ENCODE measurements at places on chromosomes 7 and 10. TPM values are rescaled to one million over a fixed set of nuclear protein-coding genes. Genes with fewer than 3 reads are reported as not detected.

GRCh38 chr7:89771003-89771636 is 383.1 kb upstream of the STEAP1 start:
- no peak for DNase-seq

GPNMB gene
- 94.9 TPM for total RNA-seq

- DNase-seq = no peak
Measured at GRCh38 chr10:52212062-52212461, 102.0 kb upstream of the DKK1 start.

- no peak for DNase-seq
Measured at GRCh38 chr7:47488969-47489342, 93.0 kb downstream of the TNS3 start.

MUC3A gene
- 0.23 TPM for total RNA-seq

CYP2C8 gene
- total RNA-seq = not detected

GRCh38 chr7:130942211-130942964 is 208.4 kb upstream of the KLF14 start:
- no peak for DNase-seq

- DNase-seq = no peak
Measured at GRCh38 chr7:151423936-151424335, 14.1 kb upstream of the WDR86 start.

AMPH gene
- total RNA-seq = 7.4 TPM

OLAH gene
- 3.1 TPM for total RNA-seq

GRCh38 chr7:20030915-20031362 is 186.2 kb downstream of the MACC1 start:
- no peak for DNase-seq

ABCB1 gene
- 4.2 TPM for total RNA-seq

DNA sequence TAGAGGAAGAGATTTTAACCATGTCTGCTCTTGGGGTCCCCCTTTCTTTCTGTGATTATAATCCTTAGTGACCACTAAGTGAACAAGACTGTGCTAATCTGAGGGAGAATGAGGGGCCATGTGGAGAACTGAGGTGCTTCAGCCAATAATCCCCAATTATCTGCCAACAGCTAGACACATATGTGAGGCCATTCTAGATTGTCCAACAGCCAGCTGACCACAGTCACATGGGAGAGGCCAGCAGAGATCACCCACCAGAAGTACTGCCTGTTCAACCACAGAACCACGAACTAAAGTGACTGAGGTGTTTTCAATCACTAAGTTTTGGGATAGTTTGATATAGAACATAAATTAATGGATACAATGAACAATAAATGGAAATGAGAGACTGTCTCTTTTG is 74.3 kb downstream of the SEMA3E start:
- no peak for DNase-seq

- no peak for DNase-seq
Measured at GRCh38 chr7:40324914-40325313, 190.1 kb downstream of the SUGCT start.

GRCh38 chr10:124035928-124036558 is 57.4 kb downstream of the CHST15 start:
- no peak for DNase-seq

GRCh38 chr10:101367569-101368453 is 13.8 kb downstream of the BTRC start:
- DNase-seq = no peak

OPN4 gene
- total RNA-seq = 0.32 TPM

DNA sequence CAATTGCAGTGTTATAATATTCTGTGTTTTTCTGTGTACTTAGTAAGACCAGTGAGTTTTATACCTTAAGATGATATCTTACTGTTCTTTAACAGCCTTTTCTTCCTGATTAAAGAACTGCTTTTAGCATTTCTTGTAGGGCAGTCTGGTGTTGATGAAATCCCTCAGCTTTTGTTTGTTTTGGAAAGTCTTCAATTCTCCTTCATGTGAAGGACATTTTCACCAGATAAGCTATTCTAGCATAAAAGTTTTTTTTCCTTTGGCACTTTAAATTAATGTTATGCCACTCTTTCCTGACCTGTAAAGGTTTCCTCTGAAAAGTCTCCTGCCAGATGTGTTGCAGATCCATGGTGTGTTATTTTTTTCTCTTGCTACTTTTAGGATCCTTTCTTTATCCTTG is 1059.8 kb downstream of the LRMDA start:
- no peak for DNase-seq

GRCh38 chr10:73110345-73110849 is at the start of gene NUDT13:
Gene NUDT13 (plus strand): TSS chr10:73110455. CDS start chr10:73114366, 3,911 bp downstream.
- DNase-seq = peak; percentile 92

- DNase-seq = no peak
Measured at GRCh38 chr7:90387470-90388240, 15.6 kb upstream of the CLDN12 start.

DNA sequence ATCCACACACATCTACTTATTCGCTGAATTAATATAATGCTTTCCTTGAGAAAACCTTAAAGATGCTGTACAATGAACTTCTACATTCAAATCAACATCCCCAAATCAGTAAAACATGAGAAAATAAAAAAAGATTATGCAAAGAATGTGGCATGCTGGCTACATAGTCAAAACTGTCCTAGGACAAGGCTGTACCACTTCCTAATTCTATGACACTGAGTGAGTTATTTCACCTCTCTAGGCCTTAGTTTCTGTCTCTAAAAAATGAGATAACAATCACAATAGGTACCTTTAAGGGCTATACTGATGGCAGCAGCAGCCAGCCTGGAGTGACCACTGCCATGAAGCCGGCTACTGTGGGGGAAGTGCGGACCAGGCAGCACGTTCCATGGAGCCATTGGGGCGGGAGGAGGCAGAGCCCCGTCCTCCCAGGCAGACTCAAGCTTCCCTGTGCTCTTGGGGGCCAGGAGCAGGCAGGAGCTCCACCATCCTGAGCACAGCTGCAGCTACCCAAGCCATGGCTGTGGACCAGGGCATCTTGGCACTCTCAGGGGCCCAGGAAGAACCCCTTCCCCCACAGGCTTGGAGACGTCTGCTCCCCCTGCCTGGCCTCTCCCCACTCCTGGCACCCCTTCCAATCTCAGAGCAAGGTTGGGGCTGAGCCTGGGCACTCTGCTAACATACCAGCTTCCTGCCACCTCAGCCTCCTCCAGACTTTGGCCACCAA is 110.2 kb downstream of the ELAPOR2 start:
- no peak for DNase-seq

DNA sequence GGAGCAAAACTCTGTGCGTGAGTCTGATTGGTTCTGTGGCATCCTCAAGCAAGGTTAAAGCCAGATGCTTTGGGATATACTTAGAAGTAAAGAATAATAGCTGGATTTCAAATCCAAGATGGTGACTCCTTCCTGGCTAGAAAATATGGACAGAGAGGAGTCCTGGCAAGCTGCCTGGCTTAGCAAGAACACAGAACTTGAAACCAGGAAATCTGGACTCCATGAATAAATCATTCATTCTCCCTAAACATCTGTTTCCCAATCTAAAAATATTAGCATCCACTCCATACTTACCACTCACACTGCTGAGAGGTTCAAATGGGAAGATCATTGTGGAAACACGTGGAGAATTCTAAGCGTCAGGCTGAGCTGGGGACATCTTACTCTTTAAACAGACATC is 1074.1 kb upstream of the AUTS2 start:
- DNase-seq = no peak

- DNase-seq = peak; percentile 62
Measured at GRCh38 chr10:120457431-120458172, 575 bp downstream of the PLPP4 start.

DNA sequence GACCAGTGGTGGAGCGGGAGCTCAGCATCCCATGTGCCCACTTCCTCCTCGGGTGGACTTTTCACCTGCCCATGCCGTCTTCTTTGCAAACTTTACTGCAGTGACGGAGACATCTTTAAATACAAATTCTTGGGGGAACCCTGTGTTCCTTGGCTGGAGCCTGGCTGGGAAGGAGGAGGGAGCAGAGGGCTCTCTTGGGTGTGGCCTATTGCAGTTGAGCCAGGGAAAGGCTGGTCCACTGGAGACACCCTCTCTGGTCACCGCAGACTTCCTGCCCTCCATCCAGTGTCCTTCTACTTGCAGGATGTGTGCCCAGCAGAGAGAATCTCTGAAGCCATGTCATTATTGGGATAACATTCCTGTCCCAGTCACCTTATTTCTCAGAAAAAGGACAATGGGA is 67.3 kb downstream of the TCF7L2 start:
- DNase-seq = no peak

GRCh38 chr10:68284062-68285001 is 47.5 kb upstream of the HNRNPH3 start:
- no peak for DNase-seq

GRCh38 chr10:92573091-92573797 is 649 bp downstream of the IDE start:
- DNase-seq = no peak

TFEC gene
- total RNA-seq = 2.4 TPM

GRCh38 chr7:82423446-82423845 is 20.1 kb downstream of the CACNA2D1 start:
- no peak for DNase-seq

HMX3 gene
- total RNA-seq = not detected

- DNase-seq = no peak
Measured at GRCh38 chr10:93408783-93409182, 73.4 kb downstream of the MYOF start.

MRLN gene
- not detected for total RNA-seq

CLCN1 gene
- total RNA-seq = not detected

DNA sequence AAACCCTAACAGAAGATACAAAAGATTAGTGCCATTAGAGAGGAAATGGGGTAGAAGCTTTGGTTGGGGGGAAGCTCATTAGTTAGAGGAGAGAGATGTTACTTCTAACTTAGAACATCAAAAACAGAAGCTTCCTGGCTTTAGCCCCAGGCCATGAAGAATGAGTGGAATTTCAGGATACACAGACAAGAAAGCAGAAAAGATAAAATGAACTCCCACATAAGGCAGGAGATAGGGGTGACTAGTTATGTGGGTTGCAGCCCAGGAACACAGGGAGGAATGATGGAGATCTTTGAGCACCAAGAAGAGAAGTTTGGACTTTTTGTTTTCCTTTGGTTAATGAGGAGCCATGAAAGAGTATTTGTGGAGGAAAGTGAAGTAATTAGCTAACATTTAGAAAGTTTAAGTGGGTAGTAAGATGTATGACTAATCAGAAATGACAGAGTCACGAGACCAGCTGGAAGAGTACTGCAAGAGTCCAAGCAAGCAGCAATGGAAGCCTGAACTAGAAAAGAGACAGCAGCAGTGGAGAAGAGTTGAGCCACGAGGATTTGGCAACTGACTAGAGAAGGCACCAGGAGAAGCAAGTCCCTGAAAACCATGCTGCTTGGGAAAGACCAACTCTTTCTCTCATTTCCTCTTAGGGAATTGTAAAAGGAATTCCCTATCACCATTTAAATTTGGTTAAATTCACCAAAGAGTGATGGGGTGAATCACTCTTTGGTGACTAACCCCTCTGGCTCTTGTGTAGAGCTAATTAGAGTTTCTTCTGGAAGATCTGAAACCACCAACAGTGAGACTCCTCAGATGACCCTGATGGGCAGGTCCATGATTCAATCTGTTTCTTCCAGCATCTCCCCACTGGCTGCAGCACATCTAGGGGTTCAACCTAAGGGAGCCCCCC is 131.9 kb downstream of the KCNMA1 start:
- no peak for DNase-seq

GRCh38 chr10:78269060-78269459 is 235.4 kb downstream of the RPS24 start:
- DNase-seq = no peak

DNA sequence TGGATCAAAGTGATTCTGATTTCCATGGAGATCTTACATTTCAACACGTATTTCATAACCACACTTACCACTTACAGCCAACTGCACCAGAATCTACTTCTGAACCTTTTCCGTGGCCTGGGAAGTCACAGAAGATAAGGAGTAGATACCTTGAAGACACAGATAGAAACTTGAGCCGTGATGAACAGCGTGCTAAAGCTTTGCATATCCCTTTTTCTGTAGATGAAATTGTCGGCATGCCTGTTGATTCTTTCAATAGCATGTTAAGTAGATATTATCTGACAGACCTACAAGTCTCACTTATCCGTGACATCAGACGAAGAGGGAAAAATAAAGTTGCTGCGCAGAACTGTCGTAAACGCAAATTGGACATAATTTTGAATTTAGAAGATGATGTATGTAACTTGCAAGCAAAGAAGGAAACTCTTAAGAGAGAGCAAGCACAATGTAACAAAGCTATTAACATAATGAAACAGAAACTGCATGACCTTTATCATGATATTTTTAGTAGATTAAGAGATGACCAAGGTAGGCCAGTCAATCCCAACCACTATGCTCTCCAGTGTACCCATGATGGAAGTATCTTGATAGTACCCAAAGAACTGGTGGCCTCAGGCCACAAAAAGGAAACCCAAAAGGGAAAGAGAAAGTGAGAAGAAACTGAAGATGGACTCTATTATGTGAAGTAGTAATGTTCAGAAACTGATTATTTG is 15.3 kb downstream of the HNRNPA2B1 start:
- DNase-seq = no peak

- no peak for DNase-seq
Measured at GRCh38 chr7:24939416-24939815, 40.6 kb downstream of the OSBPL3 start.

HOXA4 gene
- 15.4 TPM for total RNA-seq

GRCh38 chr7:142787034-142787768 is 16.4 kb downstream of the PRSS2 start:
- no peak for DNase-seq

IFIT3 gene
- 9.8 TPM for total RNA-seq

- no peak for DNase-seq
Measured at GRCh38 chr7:55187701-55188491, 169.1 kb downstream of the EGFR start.

CUEDC2 gene
- 66.1 TPM for total RNA-seq

TMEM176A gene
- 36.9 TPM for total RNA-seq

- peak; percentile 91 for DNase-seq
Measured at GRCh38 chr10:130615457-130615856, 479.3 kb downstream of the GLRX3 start.

- no peak for DNase-seq
Measured at GRCh38 chr7:93238131-93238530, 6.0 kb downstream of the VPS50 start.

CARD11 gene
- total RNA-seq = 0.26 TPM

All from esophagus muscularis mucosa (tissue), 4 donors.